Dermis blood vessel endothelial cell (primary cell): ENCODE measurements at places on chromosomes 6 and 20.

GRCh38 chr6:21887231-21888185 lies 294.0 kb downstream of the SOX4 start:
- no peak for DNase-seq

- DNase-seq, result peak; percentile 3
These were observed 37.7 kb downstream of the PEX7 start for GRCh38 chr6:136860043-136860442.

DNA sequence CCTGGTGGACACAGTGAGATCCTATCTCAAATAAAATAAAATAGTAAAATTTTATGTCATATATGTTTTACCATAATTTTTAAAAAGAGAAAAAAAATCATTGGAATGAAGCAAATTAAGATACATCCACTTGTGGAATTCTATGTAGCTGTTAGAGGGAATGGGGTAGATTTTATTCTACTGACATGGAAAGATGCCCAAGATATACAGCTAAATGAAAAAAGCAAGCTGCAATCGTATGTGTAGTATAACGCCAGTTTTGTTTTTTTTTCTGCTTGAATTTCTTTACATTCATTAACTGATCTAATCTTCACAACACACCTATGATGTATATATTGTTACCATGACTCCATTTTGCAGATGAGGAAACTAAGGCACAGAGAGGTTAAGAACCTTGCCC lies 23.4 kb upstream of the RANBP9 start:
- no peak for DNase-seq

DNA sequence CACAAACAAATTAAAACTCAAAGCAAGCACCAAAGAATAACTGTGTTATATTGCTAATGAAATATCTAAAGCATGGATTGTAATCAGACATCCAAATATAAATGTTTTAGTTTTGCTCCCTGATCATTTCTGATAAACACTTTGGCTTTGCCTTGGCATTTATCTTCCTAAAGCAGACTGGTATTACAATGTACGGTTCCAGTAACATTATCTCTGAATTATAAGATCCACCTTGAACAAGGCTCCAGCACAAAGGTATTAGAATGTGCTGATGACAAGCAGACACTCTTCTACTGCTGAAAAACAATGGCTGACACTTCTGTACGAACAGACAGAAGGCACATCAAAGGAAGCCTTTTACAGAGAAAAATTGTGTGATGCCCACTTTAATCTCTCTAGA lies 74.6 kb downstream of the INSM1 start:
- DNase-seq, result no peak

DNA sequence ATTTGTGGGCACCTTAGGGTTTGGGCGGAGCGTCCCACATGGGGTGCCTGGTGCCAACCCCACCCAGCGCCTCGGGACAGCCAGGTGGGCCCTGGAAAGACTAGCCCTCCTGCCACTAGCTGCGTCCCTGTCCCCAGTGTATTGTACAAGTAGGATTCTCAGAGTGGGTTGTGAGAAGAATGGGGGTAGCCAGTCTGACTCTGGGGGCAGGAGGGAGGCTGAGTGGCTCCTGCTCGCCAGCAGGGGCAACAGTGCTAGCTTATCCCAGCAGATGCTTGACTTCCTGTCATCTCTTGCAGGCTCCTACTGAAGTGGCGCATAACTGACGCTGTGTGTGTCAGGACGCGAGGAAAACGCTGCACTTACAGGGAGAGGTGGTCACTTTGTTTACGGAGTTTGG lies 9.3 kb downstream of the PSMA7 start:
- peak; percentile 13 for DNase-seq

DNA sequence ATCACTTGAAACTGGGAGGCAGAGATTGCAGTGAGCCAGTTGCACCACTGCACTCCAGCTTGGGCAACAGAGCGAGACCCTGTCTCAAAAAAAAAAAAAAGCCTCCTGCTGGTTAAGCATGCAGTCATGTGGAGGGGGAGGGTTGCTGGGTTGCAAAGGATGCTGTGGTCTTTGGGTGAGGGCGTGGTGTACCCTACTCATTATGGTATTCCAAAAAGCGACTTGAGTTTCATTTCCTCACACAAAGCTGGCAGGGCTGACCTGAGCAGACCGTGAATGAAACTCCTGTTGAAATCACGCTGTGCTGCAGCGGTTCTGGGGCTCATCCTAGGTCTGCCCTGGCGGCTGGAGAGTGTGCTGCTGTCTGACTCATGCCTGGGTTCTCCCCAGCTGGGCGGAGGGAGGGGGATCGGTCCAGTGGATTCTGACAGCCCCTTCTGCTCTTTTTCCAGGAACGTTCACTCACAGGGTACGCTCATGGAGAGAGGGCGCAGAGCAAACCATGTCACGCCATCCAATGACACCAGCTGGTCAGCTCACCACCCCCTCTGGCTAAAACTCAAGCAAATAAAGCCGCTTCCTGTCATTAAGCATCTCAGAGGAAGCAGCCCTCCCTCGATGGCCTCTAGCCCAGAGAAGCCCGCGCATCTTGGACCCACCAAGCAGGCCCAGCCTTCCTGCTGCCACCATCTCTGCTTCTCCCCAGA lies 166.2 kb downstream of the SCML4 start:
- DNase-seq, result peak; percentile 79

DNA sequence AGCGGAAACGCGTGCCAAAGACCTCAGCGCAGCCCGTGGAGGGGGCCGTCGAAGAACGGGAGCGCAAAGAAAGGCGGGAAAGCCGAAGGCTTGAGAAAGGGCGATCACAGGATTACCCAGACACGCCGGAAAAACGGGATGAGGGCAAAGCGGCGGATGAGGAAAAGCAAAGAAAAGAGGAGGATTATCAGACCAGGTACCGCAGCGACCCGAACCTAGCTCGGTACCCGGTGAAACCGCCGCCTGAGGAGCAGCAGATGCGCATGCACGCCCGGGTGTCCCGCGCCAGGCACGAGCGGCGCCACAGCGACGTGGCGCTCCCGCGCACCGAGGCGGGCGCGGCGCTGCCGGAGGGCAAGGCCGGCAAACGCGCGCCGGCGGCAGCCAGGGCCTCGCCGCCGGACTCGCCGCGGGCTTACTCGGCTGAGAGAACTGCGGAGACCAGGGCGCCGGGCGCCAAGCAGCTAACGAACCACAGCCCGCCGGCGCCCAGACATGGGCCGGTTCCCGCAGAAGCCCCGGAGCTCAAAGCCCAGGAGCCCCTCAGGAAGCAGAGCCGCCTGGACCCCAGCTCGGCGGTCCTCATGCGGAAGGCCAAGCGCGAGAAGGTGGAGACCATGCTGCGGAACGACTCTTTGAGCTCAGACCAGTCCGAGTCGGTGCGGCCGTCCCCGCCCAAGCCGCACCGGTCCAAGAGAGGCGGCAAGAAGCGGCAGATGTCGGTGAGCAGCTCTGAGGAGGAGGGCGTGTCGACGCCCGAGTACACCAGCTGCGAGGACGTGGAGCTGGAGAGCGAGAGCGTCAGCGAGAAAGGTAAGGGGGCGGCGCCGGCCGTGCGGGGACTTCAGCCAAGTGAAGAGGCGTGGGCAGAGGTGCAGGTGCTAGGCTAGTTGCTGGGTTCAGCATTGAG lies 296.2 kb downstream of the RIMS1 start:
- peak; percentile 29 for DNase-seq

DNA sequence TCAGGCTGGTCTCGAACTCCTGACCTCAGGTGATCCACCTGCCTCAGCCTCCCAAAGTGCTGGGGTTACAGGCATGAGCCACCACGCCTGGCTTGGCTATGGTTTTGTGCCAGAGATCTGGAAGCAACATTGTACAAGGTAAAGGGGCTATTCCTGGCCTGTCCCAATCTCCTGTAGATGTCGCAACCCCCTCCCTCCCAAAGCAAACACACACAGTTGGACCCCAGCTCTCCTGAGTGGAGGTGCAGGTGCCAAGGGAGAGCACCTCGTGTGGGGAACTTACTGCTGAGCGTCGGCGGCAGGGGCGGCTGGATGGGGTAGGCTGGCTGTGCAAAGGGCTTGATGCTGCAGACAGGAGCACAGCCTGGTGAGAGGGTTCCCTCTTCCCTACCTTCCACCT lies 8.8 kb downstream of the RPL10A start:
- DNase-seq, result no peak

DNA sequence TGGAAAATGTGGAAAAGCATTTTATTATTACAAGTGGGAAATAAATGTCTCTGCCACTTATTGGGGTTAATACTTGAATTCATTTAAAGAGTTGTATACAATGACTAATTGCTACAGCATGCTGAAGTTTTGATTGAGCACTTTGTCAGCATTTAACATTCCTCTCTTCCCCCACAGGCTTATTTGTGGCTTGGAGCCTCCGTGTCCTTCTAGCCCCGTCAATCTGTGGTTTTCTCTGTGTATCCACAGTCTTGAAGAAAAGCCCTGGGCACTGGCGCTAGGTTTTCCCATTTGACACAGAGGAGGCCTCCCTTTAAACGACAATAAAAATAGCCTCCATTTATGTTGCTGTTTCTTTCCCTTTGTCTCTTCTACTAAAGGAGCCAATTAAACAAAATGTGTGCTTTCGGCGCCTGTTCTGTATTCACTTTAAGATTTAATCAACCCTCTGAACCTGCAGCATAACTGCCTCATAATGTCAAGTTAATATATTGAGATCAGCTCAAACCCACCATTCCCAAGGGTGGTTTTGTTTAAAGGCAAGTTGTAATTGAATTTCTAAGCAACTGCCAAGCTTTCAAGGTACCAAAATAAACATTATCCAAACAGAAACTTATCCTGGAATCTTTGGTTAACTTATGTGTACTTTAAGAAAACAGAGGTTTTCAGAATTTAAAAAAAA lies 326.6 kb upstream of the RNF24 start:
- no peak for DNase-seq

DNA sequence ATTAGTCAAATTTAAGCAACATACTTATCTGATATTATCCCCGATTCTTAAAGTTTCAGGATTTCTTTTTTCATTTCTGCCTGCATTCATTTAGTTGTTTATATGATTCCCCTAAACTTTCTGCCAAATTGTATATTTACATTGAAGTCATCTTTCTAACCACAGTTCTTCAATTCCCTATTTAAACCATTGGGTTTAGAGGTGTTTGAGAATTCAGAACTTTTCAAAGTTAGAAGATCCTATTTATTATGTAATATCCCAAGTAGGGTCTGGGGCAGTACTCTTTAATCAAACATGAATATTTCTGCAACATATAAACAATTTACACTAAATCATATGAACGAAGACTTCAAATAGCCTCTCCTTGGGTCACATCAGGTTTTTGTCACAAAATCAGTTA lies 52.9 kb downstream of the KLHL31 start:
- no peak for DNase-seq

- peak; percentile 25 for DNase-seq
These were observed 26.4 kb downstream of the TRIM27 start for GRCh38 chr6:28897369-28897745.

GRCh38 chr6:78157606-78158005 lies 504.8 kb downstream of the MEI4 start:
- DNase-seq, result no peak

DNA sequence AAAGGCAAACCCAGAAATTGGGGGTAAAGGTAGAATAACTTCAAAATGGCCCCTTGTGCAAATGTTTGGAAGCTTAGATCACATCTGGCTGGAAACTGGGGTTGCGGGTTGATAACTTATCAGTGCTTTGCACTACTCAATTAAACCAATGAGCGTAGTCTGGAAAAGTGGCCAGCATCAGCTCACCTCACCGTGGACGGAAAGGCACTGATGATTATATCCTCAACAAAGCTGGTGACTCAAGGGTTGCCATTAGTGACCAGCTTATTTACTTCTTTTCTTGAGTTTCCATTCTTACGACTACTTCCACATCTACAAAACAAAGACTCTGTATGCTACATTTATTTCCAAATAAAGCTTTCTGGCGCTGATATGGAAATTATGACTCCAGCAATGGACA lies 198.5 kb upstream of the HEY2 start:
- DNase-seq, result peak; percentile 56

- no peak for DNase-seq
These were observed 42.4 kb downstream of the FGD2 start for GRCh38 chr6:37047689-37048402.

DNA sequence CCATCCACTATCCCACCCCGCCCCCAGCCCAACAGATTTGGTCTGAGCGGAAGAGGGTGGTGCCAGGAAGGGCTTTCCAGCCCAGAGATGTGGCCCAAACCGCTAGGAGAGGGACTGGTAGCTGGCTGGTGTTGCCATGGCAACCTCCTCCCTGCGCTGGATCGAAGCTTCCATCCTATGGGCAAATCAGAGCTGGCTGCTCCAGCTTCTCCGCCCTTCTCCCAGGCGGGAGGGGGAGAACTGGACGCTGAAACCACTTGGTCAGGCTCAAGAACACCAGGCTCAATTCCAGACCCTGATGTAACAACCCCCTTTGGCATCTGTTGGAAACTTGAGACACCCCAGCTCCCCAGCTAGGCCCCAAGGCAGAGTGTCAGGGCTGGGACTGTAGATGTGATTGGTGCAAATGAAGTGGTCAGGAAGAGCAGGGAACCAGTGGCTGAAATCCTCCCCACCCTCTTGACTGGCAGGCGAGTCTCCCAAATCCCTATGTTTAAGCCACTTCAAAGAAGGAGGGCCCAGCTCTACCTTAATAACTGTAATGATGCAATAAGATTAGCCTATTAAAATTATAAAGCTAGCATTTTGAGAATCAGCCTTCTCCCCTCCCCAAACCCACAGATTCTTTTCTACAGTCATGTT lies 4.2 kb downstream of the RIMS4 start:
- DNase-seq, result no peak

- DNase-seq, result no peak
These were observed 184.2 kb upstream of the MAN1A1 start for GRCh38 chr6:119533603-119534279.

GRCh38 chr20:31570021-31570463 lies 35.0 kb upstream of the ID1 start:
- DNase-seq, result no peak

DNA sequence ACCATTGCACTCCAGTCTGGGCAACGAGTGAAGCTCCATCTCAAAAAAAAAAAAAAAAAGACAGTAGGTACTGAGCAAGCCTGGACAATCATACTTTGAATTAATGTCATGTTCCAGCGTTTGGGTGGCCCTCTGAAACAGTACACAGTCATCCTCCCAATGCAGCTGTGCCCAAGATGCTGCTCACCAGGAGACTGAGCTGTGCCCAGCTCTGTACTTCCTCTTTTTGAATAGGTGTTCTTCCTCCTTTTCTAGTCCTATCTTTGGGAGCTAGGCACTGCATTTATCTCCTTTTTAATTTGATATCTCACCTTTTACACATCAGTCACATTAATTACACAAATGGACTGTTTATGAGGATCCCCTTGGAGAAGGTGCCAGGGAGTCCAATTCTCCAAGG lies 101.5 kb downstream of the RPP40 start:
- DNase-seq, result no peak

GRCh38 chr6:39189915-39190544 lies 39.2 kb downstream of the KCNK5 start:
- DNase-seq, result peak; percentile 33

DNA sequence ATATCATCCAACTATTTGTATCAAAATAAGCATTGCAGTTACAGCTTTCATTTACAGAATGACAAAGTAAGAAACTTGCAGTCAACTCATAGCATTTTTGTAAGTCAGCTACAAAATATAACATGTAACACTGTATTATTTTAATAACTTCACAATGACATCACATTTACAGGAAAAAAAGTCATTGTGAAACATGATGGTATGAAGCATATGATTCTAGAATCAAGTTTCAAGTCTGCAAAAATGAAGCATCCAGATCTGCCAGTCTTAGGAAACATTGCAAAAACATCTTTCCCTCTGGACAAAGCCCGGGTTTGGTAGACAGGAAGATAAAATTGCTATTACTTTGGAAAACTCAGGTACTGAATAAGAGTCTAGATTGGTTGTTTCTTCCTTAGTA lies 263.9 kb upstream of the NT5E start:
- no peak for DNase-seq
